ENCODE measurements at places on chromosomes 6 and 20.

DNA sequence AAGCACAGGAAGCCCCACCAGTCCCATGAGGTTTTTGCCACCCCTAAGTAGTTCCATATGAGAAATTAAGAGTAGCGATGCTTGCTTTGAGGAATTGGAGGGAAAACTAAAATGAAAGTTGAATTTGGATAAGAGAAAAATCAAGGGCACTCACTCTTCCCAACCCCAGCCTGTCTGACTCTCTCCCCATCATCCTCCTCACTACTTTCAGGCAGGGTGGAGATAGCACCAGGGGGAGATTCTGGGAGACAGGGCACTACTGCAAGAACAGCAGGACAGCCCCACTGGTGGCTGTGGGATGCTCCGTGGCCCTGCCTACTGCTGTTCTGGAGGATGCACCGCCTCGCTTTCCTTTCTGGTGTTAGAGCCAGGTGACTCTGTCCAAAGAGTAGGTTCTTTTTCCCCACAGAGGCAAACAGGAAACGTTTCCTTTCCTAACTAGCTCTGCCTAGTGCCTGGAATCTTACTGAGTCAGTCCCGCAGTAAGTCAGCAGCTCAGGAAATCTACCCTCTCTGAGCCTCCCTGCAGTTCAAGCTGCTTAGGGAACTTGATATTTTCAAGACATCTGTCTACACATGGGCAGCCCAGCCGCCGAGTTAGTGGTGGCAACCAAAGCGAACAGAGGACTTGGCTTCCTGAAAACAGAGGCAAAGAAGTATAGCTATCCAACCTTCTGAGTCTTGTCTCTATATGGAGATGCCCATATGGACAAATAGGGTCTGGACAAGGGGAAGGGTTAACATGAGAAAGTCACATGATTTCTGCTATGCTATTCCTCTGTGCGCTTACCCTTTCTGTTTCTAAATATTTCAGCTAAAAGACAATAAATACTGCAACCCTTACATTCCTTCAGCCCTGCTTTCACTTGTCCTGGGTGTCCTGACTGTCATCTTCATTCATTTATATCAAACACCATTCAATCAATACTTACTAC lies 11.4 kb downstream of the HLA-E start:
- DNase-seq: no peak

GRCh38 chr20:20815711-20816455 lies 103.4 kb upstream of the RALGAPA2 start:
- DNase-seq: no peak

DNA sequence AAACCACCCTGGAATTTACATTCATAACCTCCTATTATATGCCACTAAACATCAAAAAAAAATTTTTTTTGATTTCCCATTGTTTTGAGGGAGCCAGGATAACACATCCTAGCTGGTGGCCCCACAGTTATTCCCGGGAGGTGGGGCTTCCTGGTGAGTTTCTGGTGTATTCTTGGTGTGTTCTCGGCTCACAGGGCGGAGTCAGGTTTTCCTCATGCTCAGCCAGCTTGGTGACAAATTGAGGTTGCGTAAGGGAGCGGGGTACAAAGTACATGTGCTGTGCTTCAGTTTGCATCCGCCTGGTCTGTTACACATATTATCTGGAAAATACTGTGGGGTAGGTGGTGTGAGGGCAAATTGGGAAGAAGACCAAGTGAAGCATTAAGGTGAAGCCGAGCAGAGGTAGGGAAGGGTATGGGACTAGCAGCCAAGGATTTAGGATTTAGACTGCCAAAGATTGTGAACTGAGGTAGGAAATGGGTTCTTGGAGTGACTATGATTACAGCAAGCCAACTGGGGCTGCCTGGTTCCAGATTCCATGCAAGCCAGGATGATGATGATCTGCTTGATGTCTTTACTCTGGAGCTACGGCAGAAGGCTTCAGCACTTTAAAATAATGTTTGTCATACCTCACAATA lies 46.2 kb upstream of the EEF1A1 start:
- no peak for DNase-seq

DNA sequence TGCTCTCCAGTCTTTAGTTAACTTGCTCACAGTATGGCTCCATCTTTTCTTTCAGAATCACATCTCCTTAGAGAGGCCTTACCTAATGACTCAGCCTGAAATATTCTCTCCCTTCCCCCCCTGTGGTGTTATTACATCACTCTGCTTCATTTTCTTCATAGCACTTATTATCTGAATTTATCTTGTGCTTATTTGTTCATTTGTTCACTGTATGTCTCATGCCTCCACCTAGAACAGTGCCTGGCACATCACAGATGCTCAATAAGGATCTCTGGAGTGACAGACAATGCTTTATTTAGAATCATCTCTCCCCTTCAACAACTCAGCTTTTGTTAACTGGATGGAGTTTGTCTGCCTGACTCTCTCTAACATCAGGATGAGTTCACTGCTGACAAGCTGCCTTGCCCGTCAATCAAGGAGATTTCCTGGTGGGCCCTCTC lies 96.6 kb upstream of the MAN1A1 start:
- peak; percentile 58 for DNase-seq

- DNase-seq: no peak
Observed at GRCh38 chr6:75892384-75892783, 143.3 kb downstream of the MYO6 start.

GRCh38 chr20:8082025-8082424 lies 50.0 kb upstream of the PLCB1 start:
- DNase-seq: no peak

- DNase-seq: no peak
Observed at GRCh38 chr6:40879169-40879568, 159.9 kb downstream of the UNC5CL start.

GRCh38 chr20:2390951-2391675 lies 10.4 kb downstream of the TGM6 start:
- DNase-seq: no peak

GRCh38 chr6:8639928-8640649 lies 204.7 kb upstream of the SLC35B3 start:
- DNase-seq: no peak

DNA sequence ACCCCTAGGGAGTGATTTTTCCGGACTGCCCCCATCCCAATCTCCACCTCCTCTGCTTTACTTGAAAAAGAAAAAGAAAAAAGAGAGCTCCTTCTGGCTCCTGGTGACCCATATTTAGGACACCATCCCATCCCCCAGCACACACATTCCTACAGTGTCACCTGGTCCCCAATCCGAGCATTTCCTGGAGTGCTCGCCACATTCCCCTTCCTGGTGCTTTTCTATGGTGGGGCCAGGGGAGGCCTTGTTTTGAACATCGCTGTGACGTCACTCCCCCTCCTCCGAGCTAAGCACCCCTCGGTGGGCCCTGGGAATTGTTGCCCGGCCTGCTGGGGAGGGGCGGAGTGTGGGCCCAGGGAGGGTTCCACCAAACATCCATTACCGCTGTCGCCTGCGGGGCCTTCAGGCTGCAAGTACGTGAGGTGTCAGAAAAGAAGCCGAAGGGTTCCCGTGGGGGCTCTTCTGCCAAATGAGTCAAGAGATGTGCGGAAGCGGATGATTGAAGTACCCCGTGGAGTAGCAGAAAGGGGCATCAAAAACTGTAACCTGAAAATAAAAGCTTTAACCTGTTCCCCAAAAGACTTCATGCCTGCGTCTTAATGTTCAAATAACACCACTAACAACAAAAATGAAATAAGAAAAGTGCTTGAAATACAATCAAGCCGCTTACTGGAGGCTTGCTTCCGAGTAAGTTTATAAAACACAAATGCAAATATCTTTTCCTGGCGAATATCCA lies 2.8 kb upstream of the FOXC1 start:
- no peak for DNase-seq

DNA sequence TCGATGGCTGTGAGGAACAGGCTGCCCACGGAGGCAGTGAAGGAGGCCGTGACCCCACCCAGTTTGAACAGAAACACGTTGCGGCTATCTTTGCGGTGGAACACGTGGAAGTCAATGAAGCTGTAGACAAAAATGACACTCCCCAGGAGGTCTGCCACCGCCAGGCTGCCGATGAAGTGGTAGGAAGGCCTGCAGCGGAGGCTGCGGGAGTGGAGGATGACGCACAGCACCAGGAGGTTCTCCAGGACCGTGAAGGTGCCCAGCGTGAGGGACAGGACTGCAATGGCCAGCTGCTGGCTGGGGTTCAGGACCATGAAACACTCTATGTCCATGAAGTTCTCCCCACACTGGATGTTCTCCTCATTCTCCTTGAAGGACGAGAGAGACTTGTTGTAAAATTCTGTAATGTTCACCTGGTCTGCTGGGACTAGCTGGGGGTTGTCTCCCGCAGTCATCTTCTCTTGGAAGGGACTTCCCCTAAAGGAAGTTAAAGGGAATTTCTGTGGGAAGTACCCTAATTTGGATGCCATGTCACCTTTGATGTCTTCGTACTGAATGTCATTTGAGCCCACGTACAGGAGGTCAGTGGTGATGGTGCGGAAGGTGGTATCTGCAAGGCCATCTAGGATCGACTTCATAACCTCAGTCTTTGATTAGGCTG lies 21.4 kb downstream of the CNR1 start:
- DNase-seq: no peak

DNA sequence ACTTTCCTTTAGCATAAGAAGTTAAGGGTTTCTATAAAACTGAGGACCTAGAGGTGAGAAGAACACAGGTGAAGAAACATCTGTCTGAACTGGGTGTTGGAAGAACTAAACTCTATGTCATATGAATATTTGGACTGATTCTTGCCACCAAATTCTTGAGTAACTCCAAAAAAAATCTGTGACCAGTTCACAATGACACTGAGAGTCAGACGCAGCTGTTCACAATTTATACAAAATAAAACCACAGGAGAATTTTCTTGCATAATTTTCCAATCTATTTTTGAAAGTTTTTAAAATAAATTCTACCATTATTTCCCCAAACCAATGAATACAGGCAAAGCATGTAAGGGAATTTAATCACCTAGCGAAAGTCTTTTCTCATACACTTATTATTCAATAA lies 148.1 kb upstream of the TCF21 start:
- no peak for DNase-seq

DNA sequence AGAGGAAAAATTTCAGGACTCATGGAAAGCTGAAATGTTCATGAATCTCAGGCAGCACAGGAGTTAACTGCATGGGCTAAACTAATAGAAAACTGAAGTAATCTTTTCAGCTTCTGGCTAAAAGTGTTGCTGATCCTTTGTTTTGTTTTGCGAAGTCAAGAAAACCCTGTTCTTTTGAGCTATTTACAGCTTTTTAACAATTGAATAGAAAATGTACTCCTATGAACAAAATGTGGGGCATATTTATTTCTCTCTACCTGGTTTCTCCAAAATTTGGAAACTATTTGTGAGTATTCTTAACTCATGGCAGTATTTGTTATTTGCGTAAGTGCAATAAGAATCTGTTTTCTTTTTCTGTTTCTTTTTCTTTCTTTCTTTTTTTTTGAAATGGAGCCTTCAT lies 818.8 kb upstream of the CITED2 start:
- no peak for DNase-seq
